ENCODE measurements at places on chromosomes 6 and 20.

GRCh38 chr20:23566199-23566932 lies 1.9 kb downstream of the CST9L start:
- no peak for DNase-seq

DNA sequence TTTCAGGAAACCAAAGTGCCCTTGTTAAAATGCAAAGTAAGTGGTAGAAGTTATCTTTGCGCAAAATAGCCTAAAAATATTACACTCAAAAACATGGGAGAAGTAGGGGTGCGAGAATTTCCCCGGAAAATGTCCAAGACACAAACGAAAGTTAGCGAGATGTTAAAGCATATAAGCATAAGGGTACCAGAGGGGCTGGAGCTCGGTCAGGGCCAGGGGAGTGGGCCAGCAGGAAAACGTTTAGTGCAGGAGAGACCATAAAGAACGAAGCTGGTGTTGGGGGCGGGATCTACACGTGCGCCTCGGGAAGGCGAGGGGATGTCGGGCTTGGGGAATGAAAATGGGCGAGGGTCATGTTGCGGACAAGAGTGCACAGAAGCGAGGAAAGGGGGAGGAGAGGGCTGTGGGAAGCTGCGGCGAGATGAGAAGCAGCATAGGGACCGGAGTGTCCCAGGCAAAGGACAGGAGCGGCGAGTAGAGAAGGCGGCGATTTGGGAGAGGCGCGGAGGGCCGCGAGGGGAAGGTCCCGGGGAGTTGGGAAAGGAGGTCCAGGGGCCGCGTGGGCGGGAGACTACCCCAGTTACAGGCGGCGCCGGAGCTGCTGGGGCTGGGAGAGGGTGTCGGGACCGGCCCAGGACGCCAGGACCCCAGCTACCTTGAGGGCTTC lies 600 bp downstream of the XPO5 start:
- DNase-seq = no peak

- peak; percentile 28 for DNase-seq
These were observed at the start of gene STMN3 for GRCh38 chr20:63653041-63653973. TSS of gene STMN3 (minus strand) at chr20:63653424. CDS start at chr20:63653345, 79 bp downstream.

DNA sequence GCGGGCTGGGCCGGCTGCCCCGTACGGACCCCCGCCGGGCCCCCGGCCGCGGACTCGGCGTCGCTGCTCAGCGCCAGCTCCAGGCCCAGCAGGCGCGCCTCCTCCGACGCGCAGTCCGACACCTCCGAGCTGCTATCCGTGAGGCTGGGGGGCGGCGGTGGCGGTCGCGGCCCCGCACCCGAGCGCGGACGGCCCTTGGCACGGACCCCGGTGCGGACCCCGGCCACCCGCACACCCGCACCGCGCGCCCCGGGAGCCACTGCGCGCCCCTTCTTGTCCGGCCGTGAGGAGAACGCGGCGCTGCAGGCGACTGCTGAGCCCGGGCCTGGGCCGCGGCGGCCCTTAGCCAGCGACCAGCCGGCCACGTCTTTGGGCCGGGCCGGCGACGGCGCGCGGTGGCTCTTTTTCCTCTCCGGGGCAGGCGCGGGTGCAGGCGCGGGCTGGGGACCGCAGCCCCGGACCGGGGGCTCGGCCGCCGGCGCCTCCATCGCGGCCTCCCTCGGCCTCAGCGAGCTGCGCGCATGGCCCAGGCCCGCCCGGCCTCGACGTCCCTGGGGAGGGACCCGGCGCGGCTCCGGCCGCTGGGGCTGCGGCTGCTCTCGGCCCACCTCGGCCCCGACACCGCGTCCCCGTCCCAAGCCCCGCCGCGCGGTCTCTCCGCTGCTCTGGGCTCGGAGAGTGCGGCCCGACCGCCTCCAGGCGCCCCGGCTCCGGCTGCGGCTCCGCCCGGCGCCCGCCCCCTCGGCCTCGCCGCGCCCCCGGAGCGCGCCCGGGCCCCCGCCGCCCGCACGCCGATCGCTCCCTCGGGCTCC lies 12.9 kb upstream of the TLDC2 start:
- no peak for DNase-seq

- DNase-seq = peak; percentile 58
These were observed 121.2 kb downstream of the SGK1 start for GRCh38 chr6:134196568-134197193.

GRCh38 chr6:30759575-30760239 lies 15.4 kb upstream of the IER3 start:
- no peak for DNase-seq

DNA sequence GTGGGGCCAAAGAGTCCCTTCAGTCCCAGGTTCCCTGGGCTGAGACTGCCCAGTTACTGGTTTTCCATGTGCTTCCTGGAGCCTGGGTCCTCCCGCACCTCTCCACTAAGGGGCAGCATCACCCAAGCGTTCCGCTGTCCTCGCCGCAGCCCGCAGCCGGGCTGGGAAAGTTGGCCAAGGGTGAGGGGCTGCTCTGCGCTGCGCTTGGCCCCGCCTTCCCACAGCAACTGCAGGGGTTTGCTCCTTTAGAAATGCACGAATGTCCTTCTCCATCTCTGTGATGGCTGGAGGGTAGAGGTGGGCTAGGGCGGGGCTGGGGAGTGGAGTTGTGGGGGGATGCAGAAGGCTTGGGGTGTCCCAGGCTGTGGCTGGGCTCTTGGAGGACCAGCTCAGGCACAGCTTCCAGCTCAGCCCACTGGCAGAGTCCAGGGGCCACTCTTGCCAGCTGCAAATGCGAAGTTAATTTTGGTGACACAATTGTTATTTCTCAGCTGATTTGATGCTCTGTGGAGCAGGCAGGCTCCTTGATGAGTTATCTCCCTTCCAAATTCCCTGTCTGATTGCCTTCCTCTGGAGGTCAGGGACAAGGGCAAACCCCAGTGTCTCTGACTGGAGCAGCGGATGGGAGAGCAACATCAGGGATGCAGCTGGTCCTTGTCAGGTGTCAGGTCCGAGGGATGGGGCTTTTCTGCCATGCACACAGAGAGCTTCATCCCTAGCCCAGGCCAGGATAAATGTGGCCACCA lies 63.2 kb downstream of the NOL4L start:
- peak; percentile 67 for DNase-seq

DNA sequence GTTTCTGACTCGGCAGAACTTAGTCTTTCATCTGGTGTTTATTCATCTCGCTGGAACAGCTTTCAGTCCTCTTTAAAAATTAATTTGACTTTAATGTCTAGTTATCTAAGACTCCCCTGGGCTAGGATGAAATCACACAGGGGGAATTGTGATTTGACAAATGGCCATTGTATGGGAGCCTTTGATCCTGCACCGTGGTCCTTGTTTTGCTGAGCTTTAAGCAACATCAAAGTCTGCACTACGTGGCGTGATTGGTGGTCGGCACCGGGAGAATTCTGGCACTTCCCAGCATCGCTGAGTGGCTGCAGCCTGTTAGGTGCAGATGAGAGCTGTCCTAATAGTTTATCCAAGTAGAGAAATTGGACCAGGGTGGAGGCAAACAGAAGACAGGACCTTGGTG lies 146.9 kb downstream of the TBC1D7 start:
- no peak for DNase-seq

GRCh38 chr6:137883400-137884148 lies 16.5 kb downstream of the TNFAIP3 start:
- no peak for DNase-seq

GRCh38 chr6:157403686-157404051 lies 22.7 kb downstream of the ZDHHC14 start:
- DNase-seq = no peak

DNA sequence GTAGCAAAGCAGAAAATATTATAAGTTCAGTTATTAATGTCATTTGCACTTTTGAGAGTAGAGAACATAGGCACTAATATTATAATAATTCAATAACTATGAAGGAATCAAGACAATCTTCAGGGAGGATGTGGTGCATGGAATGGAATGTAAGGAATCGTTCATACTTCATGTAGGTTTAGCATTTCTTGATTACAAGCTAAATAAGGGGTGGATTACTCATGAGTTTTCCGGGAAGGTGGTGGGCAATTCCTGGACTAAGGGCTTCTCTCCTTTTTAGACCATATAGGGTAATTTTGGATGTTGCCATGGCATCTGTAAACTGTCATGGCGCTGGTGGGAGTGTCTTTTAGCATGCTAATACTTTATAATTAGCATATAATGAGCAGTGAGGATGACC lies 9.1 kb upstream of the BTNL2 start:
- no peak for DNase-seq

DNA sequence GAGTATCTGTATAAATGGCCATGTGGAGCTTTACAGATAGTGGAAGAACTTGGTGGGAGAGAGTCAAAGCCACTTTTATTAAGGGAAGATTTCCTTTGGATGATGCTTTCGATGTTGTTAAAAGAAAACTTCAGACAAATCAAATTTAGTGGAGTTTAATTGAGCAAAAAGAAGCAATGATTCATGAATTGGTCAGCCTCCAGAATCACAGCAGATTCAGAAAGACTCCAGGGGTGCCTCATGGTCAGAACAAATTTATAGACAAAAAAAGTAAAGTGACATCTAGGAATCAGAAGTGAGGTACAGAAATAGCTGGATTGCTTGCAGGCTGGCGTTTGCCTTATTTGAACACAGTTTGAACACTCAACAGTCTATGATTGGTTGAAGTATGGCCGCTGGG lies 5.3 kb upstream of the CGA start:
- no peak for DNase-seq

DNA sequence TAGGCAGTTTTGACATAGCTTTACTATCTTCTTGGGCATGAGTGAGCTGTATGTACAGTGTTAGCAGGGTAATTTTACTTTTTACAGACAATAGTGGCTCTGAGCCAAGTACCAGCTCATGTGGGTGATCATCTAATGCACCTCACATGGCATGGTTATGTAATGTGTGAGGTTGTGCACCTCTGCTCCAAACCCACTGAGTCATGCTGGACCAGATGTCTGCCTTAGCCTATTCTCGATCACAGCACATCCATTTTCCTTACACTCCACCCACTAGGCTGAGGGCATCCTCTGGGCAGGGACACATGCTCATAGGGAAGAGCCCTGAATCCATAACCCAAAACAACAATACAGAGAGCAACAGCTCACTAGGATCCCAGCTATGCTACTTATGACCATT lies 71.6 kb upstream of the FBXL4 start:
- DNase-seq = no peak

DNA sequence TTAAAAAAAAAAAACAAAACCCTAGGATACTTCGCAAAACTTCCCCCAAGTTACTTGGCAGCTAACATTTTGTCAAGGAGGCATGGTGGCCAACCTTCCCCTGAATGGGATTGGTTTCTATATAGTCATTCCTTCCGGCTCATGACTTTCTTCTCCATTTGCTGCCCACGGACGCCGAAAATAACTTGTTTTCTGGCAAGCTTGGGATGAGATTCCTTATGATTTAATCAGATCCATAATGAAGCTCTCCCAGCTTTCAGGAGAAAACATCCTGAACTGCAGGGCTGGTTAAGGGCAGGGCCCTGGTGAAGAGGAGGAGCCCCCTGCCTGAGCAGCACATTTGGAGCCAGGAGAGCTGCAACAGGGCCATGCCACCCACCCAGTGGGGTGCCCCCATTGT lies 49.9 kb downstream of the PPP1R16B start:
- no peak for DNase-seq

DNA sequence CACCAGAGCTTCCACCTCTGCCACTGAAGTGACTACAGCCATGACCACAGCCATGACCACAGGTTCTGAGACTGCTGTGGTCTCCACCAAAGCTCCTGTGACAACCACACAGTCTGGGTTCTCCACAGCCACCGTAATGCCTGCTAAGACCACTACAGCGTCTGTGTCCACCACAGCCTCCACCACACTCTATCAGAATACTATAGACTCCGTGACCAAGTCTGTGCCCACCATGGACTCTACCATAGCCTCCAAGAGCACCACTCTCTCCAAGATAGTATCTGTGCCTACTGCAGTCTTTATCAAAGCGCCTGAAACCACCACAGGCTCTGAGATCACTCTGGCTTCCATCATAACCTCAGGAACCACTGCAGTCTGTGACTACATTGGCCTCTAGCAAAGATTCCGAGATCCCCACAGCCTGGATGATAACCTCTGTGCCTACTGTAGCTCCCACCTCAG lies 18.3 kb upstream of the MUC21 start:
- no peak for DNase-seq

GRCh38 chr6:30238178-30238795 lies 25.1 kb upstream of the TRIM26 start:
- peak; percentile 26 for DNase-seq

- DNase-seq = peak; percentile 55
These were observed 28.1 kb downstream of the PDYN start for GRCh38 chr20:1965520-1966351.

GRCh38 chr20:63594043-63594561 lies 20.1 kb upstream of the HELZ2 start:
- DNase-seq = no peak

DNA sequence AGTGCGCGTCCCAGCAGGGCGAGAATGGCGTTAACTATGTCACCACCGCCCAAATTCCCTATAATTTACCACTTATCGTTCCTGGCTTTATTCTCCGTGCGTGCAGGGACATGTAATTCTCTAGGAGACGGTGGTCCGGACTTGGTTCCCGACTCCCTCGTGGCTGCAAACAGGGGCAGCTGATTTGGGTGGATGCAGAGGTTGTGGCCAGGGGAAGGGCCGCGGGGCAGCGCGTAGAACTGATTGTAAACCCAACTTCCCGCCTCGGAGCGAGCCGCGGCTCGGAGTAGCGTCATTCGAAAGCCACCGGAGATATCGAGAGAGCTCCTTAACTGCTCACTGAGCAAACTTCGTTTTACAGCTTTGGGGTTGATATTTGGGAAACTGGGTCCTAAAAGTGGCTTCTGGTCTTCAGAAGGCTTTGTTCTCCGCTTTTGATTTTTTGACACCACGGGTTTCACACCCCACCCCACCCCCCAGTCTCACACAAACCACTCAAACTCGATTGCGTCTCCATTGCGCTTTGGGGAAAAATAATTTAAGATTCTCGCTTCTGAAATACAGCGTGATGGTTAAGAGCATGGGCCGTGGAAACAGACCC lies 17.5 kb upstream of the ZSCAN9 start:
- no peak for DNase-seq

DNA sequence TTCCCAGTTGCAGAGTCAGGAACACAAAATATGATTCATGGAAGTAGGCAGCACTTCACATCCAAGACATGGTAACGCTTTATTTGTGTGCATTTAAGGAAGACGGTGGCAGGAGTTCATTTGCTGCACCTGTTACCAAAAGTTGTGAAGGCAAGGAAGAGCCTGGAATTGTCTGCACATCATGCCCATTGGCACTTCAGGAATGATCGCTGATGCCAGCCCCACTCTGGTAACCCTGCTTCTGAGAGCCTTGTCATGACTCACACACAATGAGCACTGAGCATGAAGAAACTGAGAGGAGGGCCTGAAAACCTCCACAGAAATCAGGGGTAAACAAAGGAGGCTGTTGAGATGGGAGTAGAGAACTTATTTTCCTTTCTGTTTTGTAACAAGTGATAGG lies 181.1 kb downstream of the RPS12 start:
- no peak for DNase-seq
